ENCODE measurements at places on chromosomes 16 and 17.

DNA sequence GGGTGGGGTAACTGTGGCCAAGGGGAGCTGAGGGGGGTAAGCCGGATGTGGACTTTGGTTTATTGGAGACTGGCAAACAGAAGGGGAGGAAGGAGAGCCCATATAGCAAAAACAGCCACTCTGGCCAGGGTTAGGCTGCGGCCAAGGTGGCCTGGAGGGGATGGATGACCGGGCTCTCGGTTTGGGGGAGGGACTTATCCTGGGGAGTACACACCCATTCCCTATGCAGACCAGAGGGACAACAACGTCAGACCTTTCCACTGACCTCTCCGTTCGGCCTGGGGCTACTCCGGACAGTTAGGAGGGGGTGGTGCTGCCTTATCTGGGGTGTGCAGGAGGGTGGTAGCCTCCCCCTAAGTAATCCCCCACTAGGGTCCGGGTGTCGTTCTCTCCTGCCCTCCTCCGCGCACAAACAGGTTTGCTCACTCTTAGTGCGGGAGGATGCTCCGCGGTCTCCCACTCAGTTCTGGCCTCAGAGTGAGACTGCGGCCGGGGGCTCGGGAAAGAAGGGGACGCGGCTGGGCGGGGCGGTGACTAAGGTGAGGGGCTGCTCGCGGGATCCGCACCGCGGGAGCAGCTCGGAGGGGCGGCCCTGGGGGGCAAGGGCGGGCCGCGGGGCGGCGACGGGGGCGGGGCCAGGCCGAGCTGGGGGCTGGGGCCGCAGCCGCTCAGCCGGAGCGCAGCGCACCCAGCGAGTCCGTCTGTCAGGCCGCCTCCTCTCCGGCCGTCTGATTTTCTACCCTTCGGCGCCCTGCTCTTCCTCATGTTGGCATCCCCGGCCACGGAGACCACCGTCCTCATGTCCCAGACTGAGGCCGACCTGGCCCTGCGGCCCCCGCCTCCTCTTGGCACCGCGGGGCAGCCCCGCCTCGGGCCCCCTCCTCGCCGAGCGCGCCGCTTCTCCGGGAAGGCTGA is at the start of gene WNK4:
WNK4 (plus strand) TSS at position 675 of the 915 bp plus-strand sequence; CDS start at position 764, 89 bp downstream.
- no peak for DNase-seq

DNA sequence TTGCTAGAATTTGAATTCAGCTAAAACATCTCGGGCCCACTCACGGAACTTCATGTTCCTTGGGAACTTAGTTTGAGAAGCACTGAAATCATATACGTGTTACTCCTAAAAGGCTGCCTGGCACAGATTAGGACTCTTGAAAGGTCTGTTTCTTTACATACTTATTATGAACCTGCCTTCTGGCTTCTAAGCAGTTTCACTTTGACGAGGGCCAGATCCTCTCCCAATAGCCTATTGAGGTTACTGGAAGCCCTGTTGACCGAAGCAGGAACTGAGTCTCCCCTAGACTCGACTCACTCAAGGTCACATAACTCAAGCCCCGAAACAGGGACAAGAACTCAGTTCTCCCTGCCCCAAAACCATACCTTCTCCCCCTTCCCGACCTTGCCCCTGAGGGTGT is 121.9 kb upstream of the PLCG2 start:
- no peak for DNase-seq

- DNase-seq = no peak
These were observed 19.6 kb downstream of the ZFPM1 start for GRCh38 chr16:88472637-88473205.

DNA sequence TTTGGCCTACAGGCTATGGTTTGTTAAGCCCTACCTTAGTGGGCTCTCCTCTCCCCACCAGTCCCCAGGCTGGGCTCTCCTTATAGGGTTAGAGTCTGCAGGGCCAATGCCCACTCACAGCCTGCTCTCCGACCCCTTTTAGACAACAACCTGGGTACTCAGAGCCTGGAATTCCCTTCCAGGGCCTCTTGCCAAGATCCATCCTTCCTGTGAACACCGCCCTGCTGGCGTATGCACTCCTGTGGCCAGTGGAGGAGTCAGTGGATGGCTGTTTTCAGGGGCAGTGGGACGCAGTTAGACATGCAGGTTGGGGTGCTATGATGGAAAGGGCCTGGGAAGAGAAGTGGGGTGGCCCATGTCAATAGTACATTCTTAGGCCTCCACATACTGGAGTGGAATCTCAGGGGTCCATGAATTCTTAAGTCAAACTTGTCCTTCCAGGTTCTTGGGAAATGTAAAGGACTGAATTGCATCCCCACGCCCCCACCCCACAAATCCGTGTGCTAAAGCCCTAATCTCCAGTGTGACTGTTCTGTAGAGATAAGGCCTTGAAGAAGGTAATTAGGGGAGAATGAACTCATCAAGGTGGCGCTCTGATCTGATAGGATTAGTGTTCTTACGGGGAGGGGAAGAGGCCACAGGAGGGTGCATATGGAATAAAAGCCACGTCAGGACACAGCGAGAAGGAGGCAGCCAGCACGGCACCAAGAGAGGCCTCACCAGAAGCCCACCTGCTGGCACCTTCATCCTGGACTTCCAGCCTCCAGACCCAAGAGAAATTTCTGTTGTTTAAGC is 81.6 kb upstream of the CACNG5 start:
- DNase-seq = no peak

DNA sequence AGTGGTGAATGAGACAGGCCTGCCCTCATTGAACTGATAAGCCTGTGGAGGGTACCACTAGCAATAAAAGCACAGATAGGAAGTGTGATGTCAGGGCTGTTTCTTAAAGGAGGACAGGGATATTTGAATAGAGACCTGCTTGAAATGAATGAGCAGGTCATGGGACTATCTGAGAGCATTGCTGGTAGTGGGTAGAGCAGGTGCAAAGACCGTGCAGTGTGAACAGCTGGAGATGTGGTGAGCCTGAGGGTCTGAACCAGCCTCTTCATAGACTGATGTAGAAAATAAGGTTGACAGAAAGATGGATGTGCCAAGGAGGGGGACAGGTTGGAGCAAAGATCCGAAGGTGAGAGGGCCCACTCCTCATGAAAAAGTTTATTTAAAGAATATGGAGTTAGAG is 2.4 kb downstream of the NUP93 start:
- DNase-seq = no peak

Data from right renal pelvis (tissue), 4 donors.